Spinal cord (tissue), 10 donors: ENCODE measurements at places on chromosomes 6 and 20.
A peak's percentile ranks its signal among the peaks of the same experiment; 100 is the strongest.

- DNase-seq, result no peak
These were observed 845 bp upstream of the ANKRD60 start for GRCh38 chr20:58229198-58229798.

DNA sequence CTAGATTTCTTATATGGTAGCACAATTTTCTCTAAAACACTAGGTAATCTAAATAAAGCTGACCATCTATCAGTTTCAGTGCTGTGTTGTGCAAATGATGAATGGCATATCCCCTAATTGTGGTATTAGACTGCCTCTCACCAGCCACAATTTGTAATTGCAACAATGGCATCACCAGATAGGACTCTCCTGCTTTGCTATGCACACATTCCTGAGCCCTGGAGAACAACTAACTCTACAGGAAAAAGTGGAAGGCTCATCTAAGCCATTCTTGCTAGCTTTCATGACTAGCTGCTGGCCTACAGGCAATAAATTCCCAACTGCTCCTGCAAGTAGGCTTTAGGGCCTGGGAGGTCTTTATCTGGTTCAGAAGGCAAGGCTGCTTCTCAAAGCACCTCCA is 974.1 kb downstream of the EYS start:
- DNase-seq, result no peak

DNA sequence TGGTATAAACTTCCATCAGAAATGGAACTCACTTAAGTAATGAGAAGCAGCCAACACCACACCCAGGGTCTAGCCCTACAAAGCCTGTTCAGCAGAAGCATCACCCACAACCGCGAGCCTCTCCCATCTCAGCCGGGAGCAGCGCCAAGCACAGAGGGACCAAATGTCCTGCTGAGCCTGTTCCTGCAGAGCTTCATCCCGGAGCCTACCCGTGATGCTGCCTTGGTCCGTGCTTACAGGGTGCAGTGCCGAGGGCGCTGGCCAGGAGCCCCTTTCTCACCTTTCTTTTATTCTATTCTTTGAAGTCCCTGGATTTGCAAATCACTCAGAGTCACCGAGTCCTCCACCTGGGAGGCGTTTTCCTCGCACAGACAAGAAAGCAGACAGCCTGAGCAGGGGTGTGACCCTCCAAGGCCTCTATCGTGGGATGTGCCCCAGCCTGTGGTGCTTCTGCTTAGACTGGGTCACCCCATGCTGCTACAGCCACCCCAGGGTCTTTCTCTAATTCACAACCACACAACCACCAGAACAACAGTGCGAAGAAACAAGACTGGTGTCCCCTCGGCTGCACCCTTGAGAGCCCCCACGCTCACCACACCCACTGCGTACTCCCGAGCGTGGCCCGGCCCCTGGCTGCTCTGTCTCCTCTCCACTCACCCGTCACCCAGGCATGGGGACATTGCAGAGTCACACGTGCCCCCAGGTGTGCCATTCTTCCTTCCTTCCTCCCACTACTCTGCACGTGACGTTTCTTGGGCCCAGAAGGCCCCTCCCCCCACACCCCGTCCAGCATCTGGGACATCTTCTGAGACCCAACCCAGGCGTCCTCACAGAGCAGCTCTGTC is 92.2 kb upstream of the MPC1 start:
- no peak for DNase-seq

DNA sequence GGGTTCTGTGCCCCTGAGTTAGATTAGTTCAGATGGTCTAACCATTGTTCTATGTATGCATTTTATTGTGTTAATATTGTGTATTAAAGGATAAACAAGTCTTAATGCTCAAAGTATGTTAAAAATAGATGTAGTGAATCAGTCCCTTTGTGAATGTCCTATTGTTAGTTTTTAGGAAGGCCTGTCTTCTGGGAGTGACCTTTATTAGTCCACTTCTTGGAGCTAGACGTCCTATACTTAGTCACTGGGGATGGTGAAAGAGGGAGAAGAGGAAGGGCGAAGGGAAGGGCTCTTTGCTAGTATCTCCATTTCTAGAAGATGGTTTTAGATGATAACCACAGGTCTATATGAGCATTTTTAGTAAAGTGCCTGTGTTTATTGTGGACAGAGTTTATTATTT is 12.3 kb upstream of the HMGN4 start:
- no peak for DNase-seq

DNA sequence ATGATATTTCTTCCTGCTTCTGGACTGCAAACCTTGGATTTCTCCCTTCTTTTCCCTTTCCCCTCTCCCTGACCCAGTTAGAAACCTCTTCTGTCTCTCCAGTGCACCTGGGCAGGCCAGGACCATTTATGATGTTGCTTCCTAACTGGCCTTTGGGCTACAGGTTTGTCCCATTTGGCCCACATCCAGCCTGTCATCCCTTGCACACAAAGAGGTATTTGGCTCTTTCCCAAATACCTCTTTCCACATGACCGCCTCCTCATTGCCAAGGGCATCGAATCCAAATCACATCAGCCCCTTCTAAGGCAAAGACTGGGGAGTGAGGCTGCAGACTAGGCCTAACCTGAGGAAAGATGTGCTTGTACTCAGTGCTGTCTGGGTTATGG is 13.6 kb downstream of the FGD2 start:
- no peak for DNase-seq

- DNase-seq, result no peak
These were observed 26.7 kb downstream of the AKAP7 start for GRCh38 chr6:131161987-131162386.

DNA sequence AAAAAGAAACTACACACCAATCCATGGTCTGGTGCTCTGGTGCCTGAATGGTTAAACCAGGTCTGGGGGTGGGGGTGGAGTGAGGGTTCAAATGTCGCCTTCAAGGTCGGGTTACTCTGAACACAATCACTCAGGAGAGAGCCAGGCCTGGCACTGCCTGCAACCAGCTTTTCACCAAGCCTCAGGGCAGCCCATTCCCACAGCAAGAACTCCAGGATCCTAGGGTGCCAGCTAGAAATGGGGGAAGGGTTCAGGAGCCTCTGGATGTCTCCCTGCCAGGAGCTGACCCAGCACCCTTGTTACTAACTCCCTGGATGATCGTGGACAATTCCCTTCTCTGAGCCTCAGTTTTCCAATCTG is 6.7 kb downstream of the SDC4 start:
- DNase-seq, result no peak

- no peak for DNase-seq
These were observed 97.5 kb downstream of the AIG1 start for GRCh38 chr6:143158113-143158581.

GRCh38 chr20:34525342-34525708 is 9.1 kb downstream of the DYNLRB1 start:
- DNase-seq, result no peak

- no peak for DNase-seq
These were observed 124.0 kb downstream of the MMUT start for GRCh38 chr6:49339096-49339495.

GRCh38 chr20:11144114-11144950 is 470.5 kb upstream of the JAG1 start:
- DNase-seq, result no peak

GRCh38 chr6:31620586-31621319 is at the start of gene PRRC2A:
TSS of gene PRRC2A (plus strand) at chr6:31620715. CDS start at chr6:31622790, 2,075 bp downstream.
- no peak for DNase-seq

- DNase-seq, result peak; percentile 36
These were observed 8.9 kb downstream of the BPIFB1 start for GRCh38 chr20:33291830-33292355.

- DNase-seq, result no peak
These were observed 235.7 kb upstream of the ZNF217 start for GRCh38 chr20:53829255-53829723.

GRCh38 chr20:45336530-45337366 is 11.5 kb downstream of the SDC4 start:
- peak; percentile 48 for DNase-seq

- DNase-seq, result no peak
These were observed 502.9 kb upstream of the NOX3 start for GRCh38 chr6:155958550-155958949.

DNA sequence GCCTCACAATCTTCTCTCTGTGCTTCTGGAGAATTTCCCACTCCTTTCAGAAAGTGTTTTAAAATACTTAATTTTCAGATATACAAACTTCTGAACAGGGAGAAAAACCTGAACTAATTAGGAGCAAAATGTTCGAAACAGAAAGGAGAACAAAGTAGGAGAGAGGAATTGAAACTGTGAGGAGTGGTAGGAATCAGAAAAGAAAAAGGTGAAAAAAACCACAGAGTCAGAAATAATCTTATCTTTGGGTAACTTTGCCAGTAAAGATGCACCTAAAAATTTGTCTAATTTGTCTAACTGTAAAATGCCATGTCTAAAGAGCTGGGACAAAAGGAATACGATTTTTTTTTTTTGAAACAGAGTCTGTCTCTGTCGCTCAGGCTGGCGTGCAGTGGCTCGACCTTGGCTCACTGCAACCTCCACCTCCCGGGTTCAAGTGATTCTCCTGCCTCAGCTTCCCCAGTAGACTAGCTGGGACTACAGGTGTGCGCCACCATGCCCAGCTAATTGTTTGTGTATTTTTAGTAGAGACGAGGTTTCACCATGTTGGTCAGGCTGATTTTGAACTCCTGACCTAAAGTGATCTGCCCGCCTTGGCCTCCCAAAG is 4.7 kb upstream of the RIPOR2 start:
- no peak for DNase-seq

- no peak for DNase-seq
These were observed 86.6 kb upstream of the STXBP5 start for GRCh38 chr6:147117580-147117979.

DNA sequence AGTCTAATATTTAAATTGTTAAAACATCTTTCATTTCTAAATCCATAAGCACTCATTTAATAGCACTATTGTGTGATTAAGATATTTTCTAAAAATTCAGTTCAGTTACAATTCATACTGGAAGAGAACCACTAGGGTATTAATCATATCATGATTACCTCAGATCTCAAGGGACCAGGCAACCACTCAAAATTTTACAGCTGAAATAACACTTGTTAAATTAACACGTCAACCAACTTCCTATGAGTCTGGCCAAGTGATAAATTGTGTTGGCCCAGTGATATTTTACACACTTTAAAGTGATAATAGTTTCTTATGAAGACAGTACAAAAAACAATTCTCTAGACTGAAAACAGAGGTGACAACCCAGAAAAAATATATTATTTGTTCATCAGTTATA is 869.0 kb upstream of the ADGRB3 start:
- DNase-seq, result no peak

DNA sequence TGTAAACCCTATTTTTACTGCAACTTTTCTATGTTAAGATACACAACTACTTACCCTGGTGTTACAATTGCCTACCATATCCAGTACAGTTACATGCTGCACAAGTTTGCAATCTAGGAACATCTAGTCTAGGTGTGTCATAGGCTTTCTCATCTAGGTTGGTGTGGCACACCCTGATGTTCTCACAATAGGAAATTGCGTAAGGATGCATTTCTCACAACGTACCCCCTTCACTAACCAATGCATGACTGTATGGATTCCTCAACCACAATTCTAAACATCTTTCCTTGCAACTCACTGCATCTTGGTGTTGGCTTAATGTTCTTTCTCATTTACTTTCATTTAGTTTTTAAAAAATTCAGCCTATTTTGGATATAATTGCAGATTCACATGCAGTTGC is 31.6 kb downstream of the GJA10 start:
- no peak for DNase-seq

GRCh38 chr20:49216991-49217578 is 2.1 kb upstream of the DDX27 start:
- DNase-seq, result peak; percentile 87

GRCh38 chr6:98583506-98583905 is 250.9 kb upstream of the POU3F2 start:
- no peak for DNase-seq

- DNase-seq, result no peak
These were observed 141.7 kb downstream of the NKAIN2 start for GRCh38 chr6:123945386-123945785.

GRCh38 chr6:43217351-43217750 is 11.9 kb downstream of the DNPH1 start:
- no peak for DNase-seq

DNA sequence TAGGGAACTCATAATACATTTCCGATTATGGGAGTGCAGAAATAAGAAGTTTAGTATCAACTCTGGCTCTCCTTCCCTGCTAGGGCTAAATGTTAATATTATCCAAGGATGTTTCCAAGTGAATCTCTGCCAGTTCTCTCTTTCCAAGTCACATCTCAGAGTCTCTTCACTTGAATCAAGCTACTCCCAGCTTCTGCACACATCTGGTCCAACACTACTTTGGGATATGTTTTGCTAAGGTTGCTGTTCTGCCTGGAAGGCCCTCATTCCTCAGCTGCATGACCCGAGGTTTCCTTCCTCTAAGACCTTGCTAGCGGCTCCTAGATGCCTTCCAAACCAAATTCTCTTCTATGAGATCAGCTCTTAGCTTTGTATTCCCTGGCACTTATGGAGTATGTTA is 331.8 kb downstream of the GJA1 start:
- no peak for DNase-seq

- DNase-seq, result no peak
These were observed 11.8 kb upstream of the TCF21 start for GRCh38 chr6:133877116-133877515.

DNA sequence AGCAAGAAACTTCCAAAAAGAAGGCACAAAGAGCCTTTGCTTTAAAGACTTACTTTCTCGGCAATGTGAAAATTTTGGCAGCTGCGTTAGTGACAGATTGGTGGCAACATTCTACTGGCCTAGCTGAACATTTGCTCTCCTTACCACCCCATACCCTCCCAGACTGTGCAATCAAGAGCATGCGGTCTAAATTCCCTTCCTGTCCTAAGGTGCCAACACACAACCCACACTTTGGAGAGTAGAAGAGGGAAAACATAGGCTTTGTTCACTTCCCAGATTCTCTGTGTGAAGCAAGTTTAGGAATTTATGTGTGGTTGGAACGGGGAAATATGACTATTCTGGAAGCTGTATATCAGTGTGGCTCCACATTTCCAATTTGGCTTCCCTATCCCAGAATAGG is 29.8 kb upstream of the NEDD9 start:
- DNase-seq, result no peak

DNA sequence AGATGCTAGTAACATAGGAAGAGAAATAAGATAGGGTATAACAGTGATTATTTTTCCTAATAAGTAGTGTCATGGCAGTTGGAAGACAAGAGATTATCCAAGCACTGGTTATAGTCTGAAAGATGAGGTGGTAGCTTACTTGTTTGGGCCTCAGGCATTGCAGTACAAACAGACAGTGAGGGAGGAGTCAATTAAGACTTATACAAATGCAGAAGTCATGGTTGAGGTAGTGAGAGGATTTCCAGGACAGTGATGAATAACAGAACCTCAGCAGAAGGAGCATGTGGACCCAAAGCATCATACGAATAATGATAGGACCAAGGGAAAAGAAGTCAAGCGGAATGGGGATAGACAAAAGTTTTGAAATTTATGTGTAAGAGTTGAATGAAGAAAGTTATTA is 53.5 kb downstream of the HCRTR2 start:
- no peak for DNase-seq

GRCh38 chr20:54078296-54078984 is 8.0 kb upstream of the BCAS1 start:
- DNase-seq, result no peak

GRCh38 chr6:65182681-65183080 is 524.3 kb downstream of the EYS start:
- no peak for DNase-seq

DNA sequence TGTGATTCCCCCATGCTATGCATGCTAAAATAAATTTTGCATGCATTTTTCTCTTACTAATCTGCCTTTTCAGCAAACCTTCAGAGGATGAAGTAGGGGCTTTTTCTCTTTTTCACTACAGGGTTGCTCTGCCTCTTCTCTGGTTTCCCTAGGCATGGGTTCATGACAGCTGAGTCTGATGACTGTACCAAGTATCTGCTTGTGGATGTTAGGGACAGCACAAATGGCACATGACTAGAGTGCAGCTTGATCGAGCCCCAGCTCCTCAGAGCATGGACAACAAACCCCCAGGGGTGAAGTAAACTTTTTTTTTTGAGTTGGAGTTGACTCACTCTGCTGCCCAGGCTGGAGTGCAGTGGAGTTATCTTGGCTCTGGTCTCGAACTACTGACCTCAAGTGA is 57.1 kb upstream of the GCM1 start:
- DNase-seq, result no peak
